ENCODE measurements at places on chromosomes 4 and X.

DNA sequence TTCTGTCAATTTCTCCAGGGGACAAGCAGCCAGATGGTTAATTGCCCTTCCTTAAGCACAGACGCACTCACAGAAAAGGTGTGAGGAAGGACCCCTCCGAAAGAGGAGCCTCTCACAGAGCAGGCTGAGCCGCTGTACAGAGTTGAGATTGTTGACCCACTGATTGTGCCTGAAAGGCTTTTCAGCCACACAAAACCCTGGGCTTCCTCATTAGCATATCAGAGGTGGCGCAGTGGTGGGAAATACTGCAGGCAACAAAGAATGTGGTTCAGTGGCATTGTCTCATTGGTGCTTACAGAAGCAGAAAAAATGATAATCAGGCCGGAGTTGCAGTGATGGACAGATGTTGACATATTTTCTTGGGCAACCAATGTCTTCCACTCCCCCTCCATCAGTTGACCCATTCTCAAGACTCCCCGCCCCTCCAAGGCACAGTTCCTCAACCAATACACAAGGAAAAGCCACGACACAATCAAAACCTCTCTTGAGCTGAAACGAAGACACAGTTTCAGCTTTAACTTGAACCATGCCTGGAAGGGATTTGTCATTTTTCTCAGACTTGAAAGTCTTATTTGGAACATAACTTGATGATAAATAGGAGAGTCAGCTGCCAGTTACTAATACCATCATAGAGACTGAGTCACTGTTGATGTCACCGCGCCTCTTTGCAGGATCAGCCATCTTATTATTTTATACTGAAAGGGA lies 53.1 kb downstream of the ATXN3L start:
- no peak for DNase-seq

GRCh38 chr4:116055857-116056827 lies 942.7 kb upstream of the NDST4 start:
- DNase-seq: no peak

GRCh38 chrX:13759152-13759718 lies 24.7 kb downstream of the OFD1 start:
- DNase-seq: no peak

- DNase-seq: peak; percentile 50
Measured at GRCh38 chrX:79259073-79259689, 108.0 kb downstream of the ITM2A start.

GRCh38 chr4:98068495-98068894 lies 74.8 kb downstream of the STPG2 start:
- DNase-seq: no peak

DNA sequence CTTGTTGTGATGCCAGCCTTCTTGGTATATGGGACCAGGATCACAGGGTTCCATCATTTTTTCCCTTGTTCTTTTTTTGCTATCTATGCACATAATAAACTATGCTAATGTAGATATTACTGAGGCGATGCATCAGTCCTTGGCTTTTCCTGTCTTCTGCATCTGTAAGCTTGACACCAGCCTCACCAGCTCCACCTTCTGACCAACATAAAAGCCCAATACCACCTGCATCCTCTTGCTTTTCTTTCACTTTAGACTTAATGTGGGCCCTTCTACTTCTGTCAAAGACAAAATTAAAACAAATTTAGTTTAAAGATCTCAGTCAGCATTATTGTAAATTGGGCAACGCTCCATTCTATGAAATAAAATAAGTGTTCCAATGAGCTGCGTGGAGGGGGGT lies 1718.8 kb upstream of the PCDH10 start:
- DNase-seq: no peak

All from CD4-positive, alpha-beta T cell treated with Interferon gamma for 1 hour (primary cell).